ENCODE measurements at places on chromosomes 5 and 9.

GRCh38 chr5:134370871-134371833 is at the start of gene UBE2B:
TSS of gene UBE2B (plus strand) at chr5:134371569. CDS start at chr5:134371596, 27 bp downstream.
- peak; percentile 99 for DNase-seq

- DNase-seq: no peak
Measured at GRCh38 chr5:172945151-172945550, 14.1 kb upstream of the RPL26L1 start.

DNA sequence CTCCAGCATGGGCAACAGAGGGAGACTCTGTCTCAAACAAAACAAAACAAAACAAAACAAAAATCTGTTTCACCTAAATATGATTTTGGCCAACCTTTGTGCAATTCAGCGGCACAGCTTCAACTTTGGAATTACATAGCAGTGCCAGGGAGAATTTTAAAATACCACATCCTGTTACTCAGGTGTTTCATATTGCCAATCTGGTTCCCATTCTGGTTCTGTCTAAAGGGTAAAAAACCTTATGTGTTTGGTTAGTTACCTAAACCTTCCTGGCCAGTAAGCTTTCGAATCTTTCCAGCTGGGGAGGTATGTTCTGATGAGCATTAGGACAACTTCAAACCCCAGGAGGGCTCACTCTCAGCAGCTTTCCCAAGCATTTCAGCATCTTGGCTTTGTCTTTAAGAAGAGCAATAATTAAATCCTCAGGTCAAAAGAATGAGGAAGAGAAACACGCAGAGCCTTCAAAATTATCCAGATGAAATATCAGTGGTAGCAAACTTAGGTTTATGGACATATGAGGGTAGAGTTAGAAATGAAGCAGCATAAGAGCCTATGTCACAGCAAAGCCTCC is 2.7 kb downstream of the DAB2 start:
- no peak for DNase-seq

DNA sequence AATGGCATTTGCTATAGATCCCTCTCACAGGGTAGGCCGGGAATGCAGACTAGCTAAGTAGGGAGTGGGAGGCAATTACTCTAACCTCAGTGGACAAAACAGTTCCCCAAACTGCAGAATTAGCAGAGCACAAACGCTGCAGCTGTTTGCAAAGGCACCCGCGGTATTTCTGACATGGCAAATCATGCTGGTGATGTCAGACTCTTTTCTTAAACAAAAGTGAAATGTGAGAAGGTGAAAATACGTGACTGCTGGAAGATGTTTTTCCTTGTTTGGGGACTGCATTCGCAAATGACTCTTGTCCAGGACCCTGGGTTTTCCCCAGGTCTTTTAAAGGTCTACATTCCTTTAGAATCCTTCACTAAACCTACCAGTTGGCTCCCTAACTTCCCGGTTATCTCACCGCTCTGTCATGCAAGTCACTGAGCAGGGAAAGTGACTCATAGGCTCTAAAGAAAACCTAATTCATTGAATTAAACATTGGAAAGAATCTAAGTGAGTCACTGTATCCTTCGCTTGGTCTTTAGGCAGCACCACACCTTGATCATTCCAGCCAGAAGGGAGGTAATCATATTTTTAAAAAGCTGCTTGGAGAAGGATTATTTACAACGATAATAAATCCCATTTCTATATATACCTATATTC is 91.5 kb upstream of the DNAH5 start:
- DNase-seq: no peak

DNA sequence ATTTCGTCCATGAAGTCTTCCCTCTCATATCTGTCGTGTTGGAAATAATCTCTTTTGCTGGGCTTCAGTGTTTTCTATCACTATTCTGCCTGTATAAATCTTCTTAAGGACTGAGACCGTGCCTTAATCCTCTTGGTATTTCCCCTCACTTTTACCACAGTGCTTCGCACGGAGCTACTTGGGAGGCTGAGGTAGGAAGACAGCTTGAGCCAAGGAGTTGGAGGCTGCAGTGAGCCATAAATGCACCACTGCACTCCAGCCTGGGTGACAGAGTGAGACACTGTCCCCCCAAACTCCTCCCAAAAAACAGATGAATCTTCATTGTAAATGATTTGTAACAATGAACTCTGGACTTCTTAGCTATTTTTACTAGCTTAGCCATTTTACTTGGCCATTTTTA is 57.8 kb downstream of the PHAX start:
- DNase-seq: no peak

DNA sequence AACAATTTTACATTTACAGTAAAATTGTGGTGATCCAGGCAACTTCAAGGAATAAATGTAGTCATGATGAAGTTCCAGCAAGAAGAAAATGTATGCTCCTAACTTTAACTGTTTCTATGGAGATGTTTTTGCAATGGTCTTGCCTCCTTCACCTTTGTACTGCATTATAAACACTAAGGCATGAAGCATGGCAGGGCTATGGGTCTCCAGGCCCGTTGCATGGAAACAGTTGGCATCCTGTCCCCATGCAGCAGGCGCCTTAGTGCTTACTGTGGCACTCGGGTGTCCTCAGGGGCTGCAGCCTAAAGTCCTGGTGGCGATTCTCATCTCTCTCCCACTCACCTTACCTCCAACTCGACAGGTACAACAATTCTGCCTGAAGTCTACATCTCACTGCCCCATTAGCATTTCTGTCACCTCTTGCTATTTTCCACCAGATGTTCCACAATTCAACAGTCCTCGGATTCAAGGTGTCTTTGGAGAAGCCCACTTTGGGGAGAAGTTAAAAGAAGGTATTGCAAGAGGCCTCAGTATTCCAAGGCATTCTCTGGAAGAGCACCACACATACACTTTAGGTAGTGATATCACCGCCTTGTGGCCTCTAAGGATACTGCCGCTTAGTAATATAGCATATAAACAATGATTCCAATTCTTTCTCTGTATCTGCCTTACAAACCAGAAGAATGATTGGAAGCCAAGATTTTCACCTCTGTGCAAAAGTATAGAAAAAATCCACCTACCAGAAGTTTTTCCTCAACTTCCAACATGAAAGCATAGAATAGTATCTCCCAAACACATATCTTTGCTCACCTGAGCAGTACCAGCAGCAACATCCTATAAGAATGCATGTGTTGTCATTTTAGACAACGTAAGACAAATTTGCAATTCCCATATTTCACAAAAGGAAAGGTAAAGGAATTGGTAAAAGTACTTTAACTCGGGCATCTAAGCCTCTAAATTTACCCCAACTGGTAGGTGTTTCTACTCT is 5.1 kb downstream of the LIFR start:
- DNase-seq: no peak

Measured in memory B cell (primary cell).